ENCODE measurements at places on chromosomes 1 and 21.
A peak's percentile ranks its signal among the peaks of the same experiment; 100 is the strongest.

DNA sequence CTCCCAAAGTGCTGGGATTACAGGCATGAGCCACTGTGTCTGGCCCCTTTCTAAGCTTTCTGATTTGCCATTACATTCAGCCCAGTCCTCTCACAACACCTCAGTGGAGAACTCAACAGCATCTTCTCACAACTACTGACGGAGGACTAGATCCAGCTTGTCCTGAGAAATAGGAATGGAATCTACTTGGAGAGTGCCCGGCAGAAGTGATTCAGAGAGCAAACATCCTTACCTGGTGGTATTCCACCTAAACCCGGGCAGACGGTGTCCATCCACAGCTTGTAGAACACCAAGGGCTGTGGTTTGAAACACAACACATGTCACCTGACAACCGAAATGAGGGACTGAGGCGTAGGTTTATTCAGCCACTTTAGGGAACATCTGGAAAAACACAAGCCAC, 28.8 kb upstream of the CCSAP start:
- no peak for DNase-seq

DNA sequence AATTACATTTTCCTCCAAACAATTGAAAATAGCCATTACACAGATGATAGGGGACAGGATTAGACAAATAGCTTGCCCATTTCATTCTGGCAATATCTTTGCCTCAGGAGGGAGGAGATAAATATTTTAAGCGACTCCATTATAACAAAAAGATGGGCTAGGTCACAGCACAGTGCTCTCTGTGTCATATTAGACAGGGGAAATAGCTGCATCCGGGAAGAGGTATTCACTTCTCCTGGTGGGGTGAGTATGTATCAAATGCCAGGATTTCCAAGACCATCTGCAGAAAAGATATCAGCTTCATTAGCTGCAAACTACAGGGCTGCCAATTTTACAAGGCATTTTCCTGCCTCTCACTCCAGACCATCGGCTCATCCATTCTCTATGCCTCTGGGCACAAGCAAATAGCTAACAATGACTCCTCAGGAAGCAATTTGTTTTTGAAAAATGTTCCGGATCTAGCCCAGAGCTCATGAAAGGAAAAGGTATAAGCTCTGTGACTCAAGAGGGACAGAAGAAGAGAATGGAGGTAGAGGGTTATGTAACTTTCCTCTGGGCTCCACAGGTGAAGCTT, 41.9 kb upstream of the ANGPTL7 start:
- peak; percentile 11 for DNase-seq

- no peak for DNase-seq
Observed at GRCh38 chr21:42561762-42562650, 48.4 kb downstream of the SLC37A1 start.

DNA sequence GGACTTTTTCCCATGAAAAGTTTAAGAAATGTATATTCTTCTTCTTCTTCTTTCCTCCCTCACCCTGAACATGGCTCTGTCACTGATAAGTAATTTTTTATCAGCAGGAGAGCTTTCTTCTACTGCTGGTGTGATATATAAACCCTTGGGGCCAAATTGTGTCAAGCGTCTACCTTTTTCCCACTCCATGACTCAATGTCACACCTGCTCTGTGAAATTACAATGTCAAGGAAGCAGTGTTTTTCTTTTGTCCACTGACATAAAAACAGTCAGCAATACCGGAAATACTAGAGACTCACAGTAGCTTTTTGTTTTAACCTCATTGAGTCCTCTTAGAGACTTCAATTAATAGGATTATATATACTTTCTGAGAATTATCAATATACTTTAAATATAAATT, 416.2 kb upstream of the ADGRL4 start:
- DNase-seq = no peak

DNA sequence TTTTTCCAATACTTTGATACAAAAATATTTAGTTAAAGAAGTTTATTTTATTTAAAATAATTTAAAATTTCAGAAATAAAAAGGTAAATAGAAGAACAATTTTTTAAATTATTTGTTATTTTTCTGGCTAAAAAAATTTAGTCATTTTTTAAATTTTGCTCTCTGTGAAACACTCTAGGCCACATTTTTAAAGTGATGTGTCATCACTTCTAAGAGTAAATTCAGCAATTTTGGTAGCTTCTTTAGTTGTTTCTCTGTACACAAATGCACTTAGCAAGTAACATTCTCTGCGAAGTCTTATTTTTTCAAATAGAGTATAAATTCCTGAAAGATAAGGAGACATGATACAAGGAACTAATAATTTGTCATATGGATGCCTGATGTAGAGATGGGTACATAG, 760.0 kb upstream of the PRMT6 start:
- DNase-seq = no peak

GRCh38 chr1:183193963-183194525, 8.0 kb downstream of the LAMC2 start:
- DNase-seq = no peak

GRCh38 chr1:21933397-21934248, 3.5 kb downstream of the HSPG2 start:
- DNase-seq = no peak

- DNase-seq = no peak
Observed at GRCh38 chr1:192940658-192941057, 118.5 kb downstream of the UCHL5 start.

GRCh38 chr1:221801773-221802516, 60.1 kb upstream of the DUSP10 start:
- DNase-seq = peak; percentile 22

DNA sequence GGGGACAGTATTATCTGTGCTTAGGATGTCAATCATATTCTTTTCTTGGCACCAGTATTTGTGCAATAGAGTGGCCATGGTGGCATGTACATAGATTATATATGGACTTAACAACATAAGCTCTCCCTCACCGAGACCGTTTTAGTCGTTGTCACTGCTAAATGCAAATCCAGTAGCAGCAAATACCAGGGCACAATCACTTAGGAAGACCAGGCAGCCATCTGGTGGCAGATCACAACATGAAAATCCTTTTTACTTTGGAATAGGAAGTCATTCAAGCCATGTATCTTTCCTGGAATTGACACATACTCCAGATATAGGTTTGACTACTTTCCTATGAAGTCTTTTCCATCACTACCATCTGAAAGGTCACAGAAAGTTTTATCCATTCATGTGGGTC, 53.2 kb upstream of the C1orf87 start:
- peak; percentile 16 for DNase-seq

- no peak for DNase-seq
Observed at GRCh38 chr1:210898473-210898872, 235.5 kb downstream of the KCNH1 start.

DNA sequence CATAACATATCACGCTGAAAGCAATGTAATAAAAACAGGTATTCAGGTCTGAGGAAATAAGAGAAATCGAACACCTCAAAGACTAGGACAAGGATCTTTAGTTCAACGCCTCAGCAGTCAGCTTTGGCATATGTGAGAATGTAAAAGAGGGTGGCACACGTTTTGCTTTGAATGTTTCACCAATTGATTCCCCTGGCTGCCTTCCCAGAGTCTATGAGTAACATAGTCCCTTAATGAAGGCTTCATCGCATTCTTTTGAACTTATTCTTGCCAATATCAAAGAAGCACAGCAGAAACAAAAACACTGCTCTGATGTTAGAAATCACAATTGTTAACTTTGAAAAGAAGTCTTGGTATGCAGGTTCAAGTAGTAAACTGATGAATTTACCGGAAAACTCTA, 764.8 kb downstream of the ADGRL2 start:
- DNase-seq = no peak

DNA sequence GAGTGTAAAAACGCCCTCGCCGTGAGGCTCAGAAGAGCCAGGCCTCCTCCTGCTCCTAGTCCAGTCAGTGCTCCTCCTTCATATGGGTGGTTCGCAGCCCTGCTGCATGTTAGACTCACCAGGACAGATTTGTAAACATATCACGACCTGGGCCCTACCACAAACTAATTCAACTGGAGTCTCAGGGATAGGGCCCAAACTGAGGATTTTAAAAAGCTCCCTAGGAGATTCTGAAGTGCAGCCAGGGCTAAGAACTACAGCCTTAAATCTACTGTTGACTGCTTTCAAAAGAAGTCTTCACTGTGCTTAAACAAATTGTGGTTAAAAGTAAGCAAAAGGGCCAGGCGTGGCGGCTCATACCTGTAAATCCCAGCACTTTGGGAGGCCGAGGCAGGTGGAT, 57.0 kb downstream of the CAMTA1 start:
- no peak for DNase-seq

GRCh38 chr1:97091263-97091662, 369.7 kb downstream of the PTBP2 start:
- no peak for DNase-seq

DNA sequence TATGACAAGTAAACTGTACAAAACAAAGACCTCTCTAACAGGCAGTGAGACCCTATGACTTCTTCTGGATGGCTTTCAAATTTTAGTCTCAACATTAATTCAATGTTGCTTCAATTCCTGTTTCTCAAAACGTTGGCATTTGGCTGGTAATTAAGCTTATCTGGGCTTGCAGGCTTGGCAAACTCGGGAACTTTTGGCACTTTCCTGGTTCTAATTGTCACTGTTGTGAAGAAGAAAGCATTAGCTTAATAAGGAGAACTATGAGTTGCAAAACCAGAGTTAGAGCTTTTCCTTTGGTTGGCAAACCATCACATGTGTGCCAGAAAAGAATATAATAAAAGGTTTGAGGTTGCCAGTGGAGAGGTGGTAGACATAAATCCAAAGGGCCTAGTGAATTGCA, 698.3 kb downstream of the LRRIQ3 start:
- DNase-seq = no peak

DNA sequence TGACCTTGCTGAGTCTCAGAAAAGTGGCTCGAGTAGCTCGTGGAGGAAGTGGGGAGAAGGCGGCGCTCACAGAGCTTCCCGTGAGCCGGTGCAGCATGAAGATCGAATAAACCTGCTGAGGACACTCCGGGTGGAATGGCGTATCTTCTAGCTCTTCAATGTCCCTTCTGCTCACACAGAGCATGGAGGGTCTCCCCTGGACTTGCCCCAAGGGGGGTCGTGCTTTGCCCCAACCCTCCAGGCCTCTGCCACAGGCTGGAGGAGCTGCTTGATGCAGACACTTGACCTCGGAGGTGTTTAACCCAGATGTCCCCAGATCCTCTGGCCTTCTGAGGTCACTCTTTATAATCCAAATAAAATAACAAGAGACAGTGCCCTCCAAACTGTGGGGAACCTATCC, 2.2 kb upstream of the KRTAP10-12 start:
- DNase-seq = no peak

DNA sequence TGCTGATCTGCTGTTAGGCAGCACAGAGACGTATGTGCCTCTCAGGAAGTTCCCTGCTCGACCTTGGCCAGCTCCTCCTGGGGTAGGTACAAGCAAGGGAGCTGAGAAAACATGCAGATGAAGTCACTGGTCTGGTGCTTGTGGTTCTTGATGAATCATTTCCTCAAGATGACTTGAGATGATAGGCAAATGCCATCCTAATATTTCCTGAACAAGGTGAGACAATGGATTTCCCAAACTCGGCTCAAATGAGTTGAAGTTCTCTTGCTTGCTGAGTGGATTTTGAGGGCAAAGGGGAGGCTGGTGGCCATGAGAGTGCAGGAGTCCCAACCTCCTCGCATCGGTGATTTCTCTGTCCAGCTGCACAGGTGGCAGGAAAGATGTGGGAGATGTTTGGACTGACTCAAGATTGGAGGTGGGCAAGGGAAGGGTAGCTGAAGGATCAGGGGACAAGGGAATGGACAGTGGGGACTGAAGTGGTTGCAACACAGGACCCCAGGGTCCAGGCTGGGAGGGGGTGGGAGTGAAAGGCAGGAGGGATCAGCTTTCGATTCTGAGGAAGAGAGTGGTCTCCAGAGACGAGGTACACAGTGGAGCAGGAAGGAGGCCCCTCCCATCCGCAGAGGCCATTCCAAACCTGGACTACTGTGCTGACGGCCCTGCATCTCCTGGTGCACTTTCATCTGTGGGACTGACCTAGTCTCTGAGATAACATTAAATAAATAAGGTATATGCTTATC, 63.9 kb downstream of the CAPN2 start:
- DNase-seq = no peak

DNA sequence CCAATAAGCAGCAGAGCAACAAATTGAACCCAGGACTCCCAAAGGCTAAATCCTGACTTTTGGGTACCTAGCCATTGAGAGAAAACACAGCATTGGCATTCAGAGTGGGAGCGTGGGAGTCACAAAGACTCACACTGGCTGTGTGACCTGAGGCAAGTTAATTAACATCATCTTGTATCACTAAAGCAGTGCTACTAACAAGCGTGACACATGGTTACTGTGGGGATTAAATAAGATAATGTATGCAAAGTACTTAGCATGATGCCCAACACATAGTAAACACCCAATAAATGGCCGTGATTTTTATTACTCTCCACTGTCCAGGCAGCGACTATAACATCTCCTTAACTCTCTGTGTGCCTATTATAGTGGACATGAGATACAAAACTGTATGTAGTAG, 73.3 kb downstream of the CD34 start:
- no peak for DNase-seq

DNA sequence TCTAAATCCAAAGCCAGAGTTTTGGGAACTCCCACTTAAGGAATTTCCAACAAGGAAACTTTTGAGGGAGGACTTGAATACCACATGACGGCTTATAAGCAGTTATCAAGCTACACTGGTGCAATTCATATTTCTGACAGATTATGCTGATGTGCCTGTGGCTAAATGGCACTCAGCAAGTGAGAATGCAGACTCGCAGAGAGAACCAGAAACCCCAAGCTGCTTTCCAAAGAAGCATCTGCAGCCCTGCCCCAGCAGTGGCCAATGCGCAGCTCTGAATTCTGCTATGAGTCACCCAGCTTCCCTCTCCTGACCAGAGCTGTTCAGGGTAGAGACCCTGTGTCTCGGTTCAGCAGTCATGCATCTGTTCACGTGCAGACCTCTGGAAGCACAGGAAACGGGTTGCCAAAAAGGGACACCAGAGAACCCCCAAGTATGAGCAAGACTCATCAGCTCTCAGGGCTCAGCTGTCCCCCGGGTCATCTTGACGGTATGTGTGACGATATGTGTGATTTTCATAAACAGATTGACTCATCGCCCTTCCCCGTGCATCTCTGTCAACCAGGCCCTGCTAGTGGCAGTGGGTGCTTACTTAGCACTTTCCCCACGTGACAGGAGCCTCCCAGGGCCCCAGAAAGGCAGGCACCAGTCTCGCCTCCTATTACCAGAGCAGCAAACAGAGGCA, 76.3 kb downstream of the ITPKB start:
- peak; percentile 61 for DNase-seq

- no peak for DNase-seq
Observed at GRCh38 chr1:52168373-52169080, 26.6 kb downstream of the ZFYVE9 start.

GRCh38 chr1:33473900-33474299, 1.5 kb downstream of the ZSCAN20 start:
- DNase-seq = no peak

- no peak for DNase-seq
Observed at GRCh38 chr1:189424746-189425331, 1052.8 kb downstream of the BRINP3 start.

GRCh38 chr1:147626739-147627138, 43.6 kb downstream of the ACP6 start:
- no peak for DNase-seq

GRCh38 chr1:193355178-193355577, 168.8 kb upstream of the B3GALT2 start:
- DNase-seq = no peak

GRCh38 chr1:155070721-155071569, 7.4 kb downstream of the EFNA4 start:
- peak; percentile 90 for DNase-seq

All from NT2/D1 (cell line).